Liver (tissue), 10 donors: ENCODE measurements at places on chromosomes 1 and 21.

DNA sequence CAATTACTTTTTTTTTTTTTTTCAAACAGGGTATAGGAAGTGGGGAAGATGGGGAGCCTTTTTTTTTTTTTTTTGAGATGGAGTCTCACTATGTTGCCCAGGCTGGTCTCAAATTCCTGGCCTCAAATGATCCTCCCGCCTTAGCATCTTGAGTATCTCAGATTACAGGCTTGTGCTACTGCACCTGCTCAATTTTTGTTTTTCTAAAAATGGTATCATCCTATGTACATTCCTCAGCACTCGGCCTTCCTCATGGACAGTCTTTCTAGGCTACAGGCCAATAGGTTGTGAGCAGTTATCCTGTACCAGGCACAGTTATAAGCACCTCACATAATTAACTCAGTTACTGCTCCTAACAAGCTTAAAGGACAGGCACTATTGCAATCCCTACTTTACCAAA, 132.1 kb upstream of the EDN2 start:
- DNase-seq, result no peak

- DNase-seq, result no peak
These were observed 310.3 kb upstream of the SGIP1 start for GRCh38 chr1:66223681-66224080.

DNA sequence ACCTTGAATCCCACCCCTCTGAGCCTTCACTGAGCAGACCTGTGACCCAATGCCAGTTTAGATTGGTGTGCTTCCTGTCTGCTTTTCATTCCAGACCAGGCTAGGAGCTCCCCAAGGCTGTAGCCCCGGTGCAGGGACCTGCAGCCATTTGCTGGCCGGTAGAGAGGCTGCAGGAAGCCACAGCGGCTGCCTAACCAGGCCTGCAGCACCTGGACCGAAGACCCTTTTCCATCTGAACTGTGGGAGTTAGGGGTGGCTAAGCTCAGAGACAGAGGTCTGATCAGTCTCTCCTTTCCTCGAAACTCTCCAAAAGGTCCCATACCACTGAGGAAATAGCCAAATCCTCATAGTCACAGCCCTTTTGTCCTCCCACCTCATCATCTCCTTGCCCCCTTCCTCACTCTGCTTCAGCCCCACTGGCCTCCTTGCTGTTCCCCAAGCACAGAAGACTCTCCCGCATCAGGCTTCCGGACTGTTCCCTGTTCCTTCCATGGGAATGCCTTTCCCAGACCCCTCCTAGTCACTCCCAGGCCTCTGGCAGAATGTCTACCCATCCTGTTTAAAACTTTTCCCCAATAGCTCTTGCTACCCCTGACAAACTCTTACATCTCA, 674 bp upstream of the TTC4 start:
- no peak for DNase-seq

GRCh38 chr1:41487126-41488039, 2.9 kb upstream of the EDN2 start:
- no peak for DNase-seq

DNA sequence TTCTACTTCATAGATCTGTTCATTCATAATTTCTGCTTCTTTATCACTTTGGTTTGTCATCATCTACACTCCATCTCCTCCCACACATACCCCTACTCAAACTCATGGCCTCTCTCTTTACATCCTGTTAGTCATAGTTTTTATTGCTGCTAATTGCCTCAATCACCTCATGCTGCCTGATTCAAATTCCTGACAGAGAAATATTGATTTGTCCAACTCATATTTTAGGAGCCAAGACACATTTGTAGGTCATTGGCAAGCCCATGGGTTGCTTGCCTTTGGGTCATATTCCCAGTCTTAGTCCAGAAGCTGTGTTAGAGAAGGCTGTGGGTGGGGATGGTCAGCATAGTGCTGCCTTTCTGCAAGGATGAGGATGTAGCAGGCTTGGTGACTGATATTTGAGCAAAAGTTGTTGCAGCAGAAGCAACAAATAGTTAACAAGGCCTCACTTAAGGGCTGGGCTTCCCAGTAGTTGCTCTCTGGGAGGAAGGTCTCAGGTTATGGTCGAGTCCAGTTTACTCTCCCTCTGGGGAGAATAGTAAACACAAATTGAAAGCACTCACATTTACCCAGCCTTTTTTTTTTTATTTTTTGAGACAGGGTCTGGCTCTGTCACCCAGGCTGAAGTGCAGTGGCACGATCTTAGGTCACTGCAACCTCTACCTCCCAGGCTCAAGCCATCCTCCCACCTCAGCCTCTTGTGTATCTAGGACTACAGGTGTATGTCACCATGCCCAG, 22.4 kb upstream of the EPS15 start:
- DNase-seq, result no peak

DNA sequence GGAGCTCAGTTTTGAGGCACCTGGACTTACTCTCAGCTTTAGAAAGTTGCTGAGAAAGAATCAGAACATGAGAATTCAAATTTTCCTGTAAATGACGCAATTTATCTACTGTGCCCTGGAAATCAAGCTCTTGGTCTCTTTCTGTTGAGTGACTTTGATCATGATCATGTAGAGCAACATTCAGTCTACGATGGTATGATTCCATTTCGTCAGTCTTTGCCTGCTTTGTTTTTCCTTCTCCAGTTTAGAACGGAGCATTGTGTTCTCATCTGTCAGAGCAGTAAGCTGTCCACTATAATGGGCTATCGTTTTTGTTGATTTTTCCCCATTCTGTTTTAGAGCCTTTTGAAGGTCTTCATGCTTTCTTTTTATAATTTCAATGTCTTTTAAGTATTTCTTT, 20.7 kb downstream of the SFT2D2 start:
- DNase-seq, result no peak

DNA sequence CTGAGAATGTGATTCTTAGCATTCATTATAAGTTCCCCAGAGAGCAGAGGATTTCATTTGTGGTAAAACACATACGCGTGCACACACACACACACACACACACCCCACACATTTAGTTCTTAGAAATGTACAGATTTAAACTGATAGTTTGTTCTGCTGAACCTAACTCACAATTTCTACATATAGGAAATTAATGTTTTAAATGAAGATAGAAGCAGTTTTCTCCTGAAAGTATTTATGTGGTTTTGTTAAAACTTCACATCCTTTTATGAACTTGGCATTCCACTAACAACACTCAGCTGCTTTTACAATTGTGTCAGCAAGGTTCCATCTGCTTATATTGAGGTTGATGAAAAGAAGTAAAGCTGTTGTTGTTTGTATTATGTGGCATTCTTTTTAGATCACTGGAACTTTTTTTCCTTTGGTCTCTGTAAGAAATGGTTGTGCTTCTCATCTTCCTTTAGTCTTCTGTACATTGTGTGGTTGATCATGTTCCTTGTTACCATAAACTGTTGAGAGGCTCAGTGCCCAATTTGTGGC, 41.6 kb downstream of the AK4 start:
- DNase-seq, result no peak

DNA sequence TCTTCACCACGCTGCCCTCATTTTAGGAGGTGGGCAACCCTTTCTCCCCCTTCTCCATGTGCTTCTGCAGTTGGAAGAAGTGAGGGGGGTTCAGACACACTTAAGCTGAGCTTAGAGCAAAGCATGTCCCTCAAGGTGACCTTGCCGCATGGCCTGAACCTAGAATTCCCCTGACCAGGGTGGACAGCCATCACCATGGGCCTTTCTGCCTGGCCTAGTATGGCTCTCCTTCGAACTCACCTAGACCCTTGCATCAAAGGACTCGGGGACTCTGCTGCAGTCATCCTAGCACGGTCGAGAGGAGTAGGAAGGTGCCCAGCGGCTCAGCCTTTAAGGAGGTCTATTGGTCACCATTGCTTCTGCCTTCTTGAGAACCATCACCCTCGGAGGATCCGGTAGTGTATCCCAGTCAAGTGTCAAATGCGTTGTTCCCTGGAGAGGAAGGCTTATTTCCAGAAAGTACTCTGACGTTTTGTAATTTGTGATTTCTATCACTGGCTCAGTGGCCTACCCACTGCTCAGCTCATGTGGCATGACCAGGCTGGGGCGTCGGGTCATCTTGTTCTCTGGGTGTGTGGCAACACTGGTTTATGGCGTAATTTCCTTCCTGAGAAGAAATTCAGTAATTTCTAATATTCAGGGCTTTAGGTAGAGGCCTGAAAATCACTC, at the start of gene KCNE1:
TSS of gene KCNE1 (minus strand) at position 424 of the 669 bp plus-strand sequence. CDS start 62,576 bp downstream, outside the sequence.
- DNase-seq, result no peak

DNA sequence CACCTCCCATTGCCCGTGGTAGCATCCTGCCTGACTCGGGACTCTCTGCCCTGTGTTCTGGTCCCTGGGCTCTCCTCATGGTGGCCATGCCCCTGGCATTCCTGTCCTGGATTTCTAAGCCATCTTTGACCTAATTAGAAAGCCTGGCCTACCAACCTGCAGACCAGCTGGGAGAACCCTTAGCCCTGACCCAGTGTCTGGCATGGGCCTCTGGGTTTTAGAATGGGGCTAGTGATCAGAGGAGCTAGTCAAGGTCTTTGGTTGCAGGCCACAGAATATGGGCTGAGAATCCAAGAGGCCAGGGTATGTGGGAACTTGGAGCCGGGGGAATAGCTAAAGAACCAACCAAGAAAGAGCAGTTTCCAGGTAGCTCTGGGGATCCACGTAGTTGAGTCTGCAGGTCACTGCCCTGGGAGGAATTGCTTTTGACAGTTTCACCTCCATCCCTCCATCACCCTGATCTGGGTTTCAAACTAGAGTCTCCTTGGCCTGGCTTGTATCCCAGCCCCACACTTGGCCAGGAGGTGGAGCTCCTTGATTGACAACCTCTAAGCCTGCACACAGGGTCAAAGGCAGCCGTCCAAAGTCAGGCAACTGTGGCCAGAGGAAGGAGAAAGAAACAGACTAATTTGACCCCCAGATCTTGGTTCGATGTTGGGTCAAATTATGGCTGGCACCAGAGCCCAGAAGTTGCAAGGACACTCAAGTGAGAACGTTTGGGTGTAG, 54.7 kb upstream of the ABCG1 start:
- DNase-seq, result peak; percentile 54
